Stimulated activated CD4-positive, alpha-beta T cell treated with anti-CD3 and anti-CD28 coated beads, Interleukin-1b, Interleukin-23, amount 100 ng/mL, for 4 hours (primary cell): ENCODE measurements at places on chromosomes 16 and 17.

GRCh38 chr16:78851266-78851665, 749.3 kb downstream of the MAF start:
- no peak for DNase-seq

- DNase-seq, result no peak
These were observed 67.7 kb downstream of the HLF start for GRCh38 chr17:55332296-55333041.

- no peak for DNase-seq
These were observed 11.4 kb downstream of the CIITA start for GRCh38 chr16:10888320-10888937.

DNA sequence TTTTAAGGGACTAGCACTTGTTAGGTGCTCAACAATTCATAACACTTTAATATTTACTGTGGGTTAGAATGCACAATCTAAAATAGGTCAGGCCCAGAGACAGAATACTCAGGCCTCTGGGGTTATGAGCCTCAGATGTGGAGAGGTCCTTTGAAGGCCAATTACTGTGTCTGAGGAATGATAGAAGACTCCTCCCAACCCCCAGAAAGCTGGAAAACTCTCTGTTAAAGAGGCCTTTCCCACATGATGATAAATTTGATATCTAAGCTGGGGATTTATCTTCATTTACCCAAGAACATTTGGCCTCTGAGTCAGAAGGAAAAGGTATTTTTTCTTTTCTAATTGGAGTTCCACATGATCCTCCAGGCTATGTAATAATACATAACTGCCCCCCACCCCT, 41.1 kb upstream of the MMD start:
- DNase-seq, result no peak

- DNase-seq, result no peak
These were observed 32.5 kb downstream of the PPM1E start for GRCh38 chr17:58788199-58788598.

GRCh38 chr17:7404737-7405349, 946 bp upstream of the TMEM256 start:
- peak; percentile 67 for DNase-seq

GRCh38 chr17:57634713-57635465, 110.2 kb downstream of the CCDC182 start:
- DNase-seq, result no peak

DNA sequence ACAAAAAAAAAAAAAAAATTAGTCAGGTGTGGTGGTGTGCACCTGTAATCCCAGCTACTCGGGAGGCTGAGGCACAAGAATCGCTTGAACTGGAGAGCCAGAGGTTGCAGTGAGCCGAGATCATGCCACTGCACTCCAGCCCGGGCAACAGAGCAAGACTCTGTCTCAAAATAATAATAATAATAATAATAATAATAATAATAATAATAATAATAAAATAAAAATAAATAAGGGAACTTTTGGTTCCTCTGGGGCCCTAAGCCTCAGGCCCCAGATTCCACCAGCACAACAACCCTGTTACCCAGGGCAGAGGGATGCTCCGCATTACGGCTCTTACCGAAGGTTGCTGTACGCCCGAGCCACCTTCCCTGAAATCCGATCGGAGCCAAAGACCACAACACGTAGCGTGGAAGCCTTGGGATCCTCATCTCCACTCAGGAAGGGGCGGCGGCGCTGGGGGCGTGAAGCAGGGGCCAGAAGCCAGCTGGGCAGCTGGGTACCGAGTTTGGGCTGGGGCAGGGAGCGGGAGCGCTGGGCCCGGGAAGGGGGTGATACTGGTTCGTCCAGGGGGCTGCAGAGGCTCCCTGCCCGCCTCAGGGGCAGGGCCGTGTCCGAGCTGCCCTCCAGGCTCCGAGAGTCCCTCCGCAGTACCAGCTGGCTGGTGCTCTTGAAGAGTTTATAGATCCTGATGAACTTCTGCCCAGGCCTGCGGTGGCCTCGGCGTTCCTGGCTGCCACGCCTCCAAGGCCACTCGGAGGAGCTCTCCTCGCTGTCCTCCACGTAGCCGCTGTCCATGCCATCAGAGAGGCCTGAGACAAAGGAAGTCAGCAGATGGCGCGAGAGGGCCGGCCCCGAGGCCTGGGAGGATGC, 20.6 kb upstream of the PIK3R6 start:
- DNase-seq, result no peak

- DNase-seq, result no peak
These were observed 71.5 kb upstream of the KSR1 start for GRCh38 chr17:27384726-27385125.

GRCh38 chr17:41967141-41967920, 736 bp downstream of the CNP start:
- peak; percentile 21 for DNase-seq

GRCh38 chr17:40436636-40437035, 6.6 kb upstream of the IGFBP4 start:
- DNase-seq, result no peak

DNA sequence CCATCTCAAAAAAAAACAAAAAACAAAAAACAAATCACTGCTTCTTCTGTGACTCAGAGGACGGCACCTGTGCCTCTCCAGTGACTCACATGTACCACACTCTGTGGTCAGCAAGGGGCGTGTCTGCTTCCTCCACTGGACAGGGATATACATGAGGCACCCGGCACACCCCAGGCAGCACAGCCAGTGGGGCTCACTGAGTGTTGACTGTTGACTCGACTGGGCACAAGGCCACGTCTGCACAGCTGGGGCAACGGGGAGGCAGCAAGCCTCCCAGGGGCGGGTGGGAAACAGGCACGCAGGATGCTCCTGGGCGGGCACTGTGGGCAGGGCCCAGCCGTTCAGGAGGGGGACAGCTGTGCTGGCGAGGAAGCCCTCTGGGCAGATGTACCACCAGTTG, 64.1 kb downstream of the TIMM22 start:
- no peak for DNase-seq

- DNase-seq, result no peak
These were observed 3.8 kb upstream of the NPB start for GRCh38 chr17:81898029-81898866.

GRCh38 chr16:89805136-89805905, 11.1 kb downstream of the FANCA start:
- DNase-seq, result no peak

- DNase-seq, result peak; percentile 71
These were observed 22.3 kb upstream of the RBBP6 start for GRCh38 chr16:24516900-24517669.

GRCh38 chr17:36597866-36598777, 3.3 kb upstream of the MRM1 start:
- DNase-seq, result no peak

- no peak for DNase-seq
These were observed 69.8 kb downstream of the MRTFB start for GRCh38 chr16:14140923-14141322.

DNA sequence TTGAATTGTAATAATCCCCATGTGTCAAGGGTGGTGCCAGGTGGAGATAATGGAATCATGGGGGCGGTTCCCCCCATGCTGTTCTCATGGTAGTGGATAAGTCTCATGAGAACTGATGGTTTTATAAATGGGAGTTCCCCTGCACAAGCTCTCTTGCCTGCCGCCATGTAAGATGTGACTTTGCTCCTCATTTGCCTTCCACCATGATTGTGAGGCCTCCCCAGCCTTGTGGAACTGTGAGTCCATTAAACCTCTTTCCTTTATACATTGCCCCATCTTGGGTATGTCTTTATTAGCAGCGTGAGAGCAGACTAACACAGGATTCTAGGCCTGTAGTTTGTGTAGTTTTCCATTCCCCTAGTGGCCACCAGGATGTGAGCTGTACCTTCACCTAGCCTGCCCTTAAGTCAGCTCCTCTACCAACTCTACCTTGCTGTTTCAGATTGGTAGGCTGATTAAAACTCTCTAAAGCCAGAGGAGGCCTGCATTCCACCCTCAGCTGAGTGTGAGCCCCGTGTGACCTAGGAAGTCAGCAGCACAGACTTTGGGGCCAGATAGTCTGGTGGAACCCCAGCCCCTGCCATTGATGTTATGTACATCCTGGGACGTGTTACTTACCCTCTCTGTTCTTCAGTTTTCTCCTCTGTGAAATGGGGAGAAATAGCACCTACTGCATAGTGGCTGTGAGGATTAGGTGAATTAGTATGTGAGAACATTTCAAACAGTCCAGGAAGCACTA, 252.4 kb upstream of the CACNG5 start:
- DNase-seq, result no peak

- peak; percentile 28 for DNase-seq
These were observed 154.2 kb downstream of the MRM1 start for GRCh38 chr17:36755586-36755985.

DNA sequence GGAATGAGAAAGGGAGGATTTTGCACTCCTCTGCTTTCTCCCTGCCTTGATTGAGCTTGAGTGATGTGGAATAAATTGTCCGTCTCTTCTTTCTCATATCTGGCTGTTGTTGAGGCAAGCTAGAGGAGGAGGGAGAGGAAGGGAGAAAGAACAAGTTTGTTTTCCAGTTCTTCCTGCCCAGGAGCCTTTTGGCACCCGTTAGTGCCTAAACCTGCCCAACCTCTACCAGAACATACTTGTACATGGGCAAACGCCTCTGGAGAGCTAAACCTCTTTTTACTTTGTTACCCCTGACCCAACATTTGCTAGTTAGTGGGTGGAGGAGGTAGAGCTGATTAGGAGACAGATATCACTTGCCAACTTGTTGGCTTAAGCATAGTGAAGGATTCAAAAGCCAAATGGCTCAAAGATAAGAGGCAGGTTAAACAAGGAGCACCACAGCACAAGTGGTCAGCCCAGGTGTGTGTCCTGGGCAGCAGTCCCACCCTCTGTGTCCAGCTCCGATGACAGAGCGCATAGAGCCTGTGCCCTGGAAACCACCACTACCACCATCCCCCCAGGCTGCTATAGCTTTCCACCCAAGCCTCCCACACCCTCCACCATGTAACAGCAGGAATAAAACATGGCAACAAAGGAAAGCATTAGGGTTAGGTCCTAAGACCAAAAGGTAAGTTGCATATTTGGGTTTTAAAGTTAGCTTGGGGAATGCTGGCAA, 6.5 kb downstream of the ODF4 start:
- no peak for DNase-seq

GRCh38 chr16:74033441-74033995, 263.1 kb upstream of the PSMD7 start:
- no peak for DNase-seq

DNA sequence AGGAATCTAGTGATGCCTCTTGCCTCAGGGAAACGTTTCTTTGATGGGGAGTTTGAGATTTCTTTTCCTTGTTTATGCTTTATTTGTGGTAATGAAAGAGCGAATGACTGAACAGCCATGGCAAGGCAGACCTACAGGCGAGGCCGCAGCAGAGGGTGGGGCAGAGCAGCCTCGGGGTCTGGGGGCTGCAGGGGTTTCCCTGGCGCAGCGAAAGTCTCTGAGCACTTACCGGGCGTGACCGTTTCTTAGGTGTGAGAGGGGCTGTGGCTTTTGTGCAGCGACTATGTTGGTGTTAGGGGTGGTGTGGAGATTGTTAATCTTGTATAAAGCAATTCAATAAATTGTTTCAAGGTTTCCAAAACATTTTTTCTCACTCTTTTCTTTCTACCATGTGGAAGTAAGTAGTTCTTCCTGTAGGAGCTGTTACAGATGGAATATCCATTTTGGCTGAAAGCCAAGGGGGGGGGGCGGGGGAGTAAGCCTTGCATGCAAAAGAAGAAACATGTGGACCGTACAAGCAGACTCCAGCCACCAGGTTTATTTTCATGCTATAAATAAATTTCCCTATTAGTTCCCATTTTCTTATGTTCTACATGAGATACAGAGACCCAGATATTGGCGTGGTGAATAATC, 34.8 kb downstream of the UBN1 start:
- no peak for DNase-seq

DNA sequence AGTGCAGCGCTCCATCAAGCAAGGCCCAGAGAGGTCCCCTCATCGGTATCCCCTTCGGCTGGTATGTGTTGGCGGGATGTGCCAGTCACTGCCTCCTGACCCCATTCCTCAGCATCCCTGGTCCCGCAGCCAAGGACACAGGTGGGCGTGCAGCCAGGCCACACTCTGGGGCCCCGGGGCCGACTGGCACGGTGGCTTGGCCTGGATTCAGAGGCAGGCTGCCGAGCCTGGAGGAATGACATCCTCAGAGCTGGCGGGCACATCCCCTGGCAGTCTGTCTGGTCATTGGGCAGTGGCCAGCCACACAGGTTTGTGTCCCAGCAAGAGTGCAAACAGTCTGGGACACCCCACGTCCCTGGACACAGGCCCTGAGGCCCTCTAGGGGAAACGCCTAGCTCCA, 111.1 kb downstream of the SDK2 start:
- DNase-seq, result no peak

DNA sequence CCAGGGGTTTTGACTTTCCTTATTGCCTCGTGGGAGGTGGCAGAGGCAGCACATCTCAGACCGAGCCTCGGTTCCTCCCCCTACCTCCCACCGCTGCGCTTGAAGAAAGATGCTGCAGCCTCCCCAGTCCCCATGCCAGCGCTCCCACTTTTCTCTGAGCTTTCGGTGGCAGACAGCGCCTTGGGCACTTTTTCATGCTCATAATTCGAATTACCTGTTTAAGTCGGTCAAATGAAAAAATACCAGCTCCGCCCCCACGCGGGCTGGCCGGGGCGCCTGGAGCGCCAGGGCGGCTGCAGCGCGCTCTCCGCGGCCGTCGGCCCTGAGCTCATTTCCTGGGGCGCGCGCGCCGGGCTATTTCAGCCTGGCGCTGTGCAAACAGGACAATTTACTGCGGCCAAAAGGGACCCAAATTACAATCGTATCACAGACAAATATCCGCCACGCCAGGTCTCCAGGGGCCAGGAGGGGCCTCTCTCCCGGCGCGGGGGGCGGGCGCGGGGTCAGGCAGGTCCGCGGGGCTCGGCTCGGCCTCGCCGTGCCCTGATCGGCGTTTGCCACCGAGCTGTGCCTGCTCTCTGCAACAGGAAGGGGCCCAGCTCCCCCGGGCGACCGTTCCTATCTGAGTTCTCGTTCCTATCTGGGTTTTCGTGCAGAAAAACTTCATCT, 45.0 kb downstream of the SOST start:
- DNase-seq, result no peak
